ENCODE measurements at places on chromosomes 6 and 20.
A peak's percentile ranks its signal among the peaks of the same experiment; 100 is the strongest.

DNA sequence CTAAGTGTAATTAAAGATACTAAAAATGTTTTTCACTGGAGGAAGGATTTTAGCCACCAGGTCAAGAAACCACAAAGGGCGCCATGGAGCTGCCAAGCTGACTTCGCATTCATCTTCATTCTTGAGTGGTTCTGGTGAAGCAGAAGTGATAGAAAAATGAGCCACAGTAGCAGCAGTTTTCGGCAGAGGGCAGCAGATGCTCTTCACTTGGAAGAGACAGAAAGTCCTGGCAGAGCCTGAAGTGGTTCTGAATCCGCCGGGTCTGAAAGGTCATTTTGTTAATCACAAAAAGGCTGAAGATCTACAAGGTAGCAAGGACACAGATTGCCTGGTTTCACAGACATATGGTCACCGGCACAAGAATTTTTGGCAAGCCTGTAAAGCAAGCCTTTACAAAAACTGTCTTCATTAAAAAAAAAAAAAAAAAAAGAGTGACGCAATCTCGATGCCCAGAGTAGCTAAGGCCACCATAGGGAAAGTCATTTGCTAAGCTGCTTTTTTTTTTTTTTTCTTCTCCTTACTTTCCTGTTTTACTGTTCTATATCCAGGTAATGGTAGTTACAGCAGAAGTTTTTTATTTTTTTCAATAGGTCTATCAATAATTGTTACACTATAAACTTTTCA lies 345.1 kb upstream of the AGPAT4 start:
- peak; percentile 75 for DNase-seq

DNA sequence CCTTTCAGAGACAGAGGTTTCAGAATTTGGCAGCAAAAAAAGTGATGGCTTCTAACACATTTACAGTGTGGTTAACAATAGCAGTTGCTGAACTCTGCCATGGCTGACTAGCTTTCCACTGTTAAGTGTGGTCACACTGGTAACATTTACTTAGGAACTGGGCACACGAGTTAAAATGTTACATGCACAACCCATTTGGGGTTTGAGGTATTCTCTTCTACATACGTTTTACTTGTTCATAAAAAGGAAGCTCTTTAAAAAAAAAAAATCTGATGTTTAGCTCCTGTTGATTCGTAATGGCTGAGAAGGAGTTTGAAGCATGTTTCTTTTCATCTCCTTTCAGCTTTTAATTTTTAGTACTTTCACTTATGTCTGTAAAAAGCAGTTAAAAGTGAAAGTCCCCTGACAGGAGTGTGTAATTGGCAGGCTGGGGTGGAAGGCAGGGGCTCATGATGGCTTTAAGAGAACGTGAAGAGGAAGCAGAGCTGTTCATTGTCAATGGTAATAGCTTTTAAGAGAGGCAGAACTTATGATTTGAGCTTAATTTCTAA lies 245.9 kb downstream of the FARS2 start:
- DNase-seq, result no peak

- no peak for DNase-seq
Measured at GRCh38 chr6:101633081-101633480, 239.6 kb downstream of the GRIK2 start.

- DNase-seq, result no peak
Measured at GRCh38 chr20:25048519-25048952, 9.4 kb downstream of the ACSS1 start.

DNA sequence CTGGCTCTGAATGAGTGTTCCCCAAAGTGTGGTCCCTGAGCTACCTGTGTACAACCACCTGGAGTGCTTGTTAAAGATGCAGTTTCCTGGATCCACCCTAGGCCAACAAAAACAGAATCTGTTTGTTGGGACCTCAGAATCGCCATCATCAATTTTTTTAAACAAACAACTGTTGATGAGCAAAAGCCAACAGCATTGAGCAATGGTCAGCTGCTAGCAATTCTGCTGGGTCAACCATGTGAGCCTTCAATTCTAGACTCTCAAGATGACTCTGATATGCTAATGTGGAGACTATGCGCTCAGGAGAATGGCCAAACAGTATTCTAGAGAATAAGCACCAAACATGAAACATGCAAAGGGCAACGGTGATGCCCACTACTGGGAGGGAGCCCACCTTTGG lies 64.4 kb upstream of the IYD start:
- no peak for DNase-seq

GRCh38 chr6:142728910-142729481 lies 216.0 kb downstream of the HIVEP2 start:
- peak; percentile 20 for DNase-seq

DNA sequence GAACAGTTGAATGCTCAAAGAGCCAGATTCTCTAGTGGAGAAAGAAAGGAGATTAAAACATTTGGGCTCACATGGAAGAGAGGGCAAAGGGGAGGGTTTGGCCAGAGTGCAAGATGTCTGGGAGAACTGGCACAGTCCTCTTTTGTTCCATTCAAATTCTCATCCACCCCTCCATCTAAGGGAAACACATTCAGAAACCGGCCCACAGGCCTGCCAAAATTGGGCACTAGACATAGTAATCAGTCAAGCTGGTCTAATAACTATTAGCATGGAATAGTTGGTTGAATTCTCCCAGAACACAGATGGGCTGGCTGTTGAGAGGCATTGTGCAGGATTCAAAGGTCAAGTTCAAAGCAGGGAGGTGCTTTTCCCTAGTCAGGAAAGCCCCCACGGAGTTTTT lies 341.4 kb upstream of the IRAK1BP1 start:
- DNase-seq, result no peak

DNA sequence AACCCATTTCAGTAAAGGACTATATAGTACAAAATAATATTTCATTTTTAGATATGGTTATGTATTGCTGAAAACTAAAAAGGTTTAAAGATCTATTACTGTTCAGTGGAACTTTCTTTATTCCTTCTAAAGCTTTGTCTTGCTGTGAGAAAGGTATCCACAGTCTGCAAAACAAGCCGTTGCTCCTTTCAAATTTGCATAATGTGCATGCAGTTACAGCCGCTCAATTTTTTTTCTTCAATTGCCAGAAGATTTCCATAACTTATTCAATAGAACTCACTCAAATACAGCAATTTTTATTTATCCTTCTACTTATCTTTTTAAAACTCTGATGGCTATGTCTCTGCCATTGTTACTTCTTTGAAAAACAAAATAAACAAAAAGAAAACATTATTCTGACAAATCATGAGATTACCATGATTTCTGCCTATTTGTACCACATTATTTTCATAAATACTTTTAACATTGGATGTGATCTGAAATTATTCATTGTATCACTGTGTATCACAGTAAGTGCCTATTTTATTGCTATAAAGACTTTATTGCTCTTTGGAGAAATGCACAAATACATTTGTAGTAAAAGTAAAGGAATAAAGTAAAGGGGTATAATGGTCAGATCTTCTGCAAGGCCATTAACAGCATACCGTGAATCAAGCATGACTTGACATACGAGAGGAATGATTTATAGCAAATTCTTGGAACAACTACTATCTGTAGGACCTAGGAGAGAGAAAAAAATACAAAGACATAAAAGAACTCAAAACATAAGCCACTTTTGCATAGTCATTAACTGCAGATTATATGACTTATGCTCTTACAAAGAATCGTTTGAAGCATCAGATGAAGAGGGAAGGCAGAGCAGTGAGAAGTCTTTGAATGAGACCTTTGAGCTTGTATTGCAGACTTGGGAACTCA lies 29.6 kb upstream of the HBS1L start:
- no peak for DNase-seq

DNA sequence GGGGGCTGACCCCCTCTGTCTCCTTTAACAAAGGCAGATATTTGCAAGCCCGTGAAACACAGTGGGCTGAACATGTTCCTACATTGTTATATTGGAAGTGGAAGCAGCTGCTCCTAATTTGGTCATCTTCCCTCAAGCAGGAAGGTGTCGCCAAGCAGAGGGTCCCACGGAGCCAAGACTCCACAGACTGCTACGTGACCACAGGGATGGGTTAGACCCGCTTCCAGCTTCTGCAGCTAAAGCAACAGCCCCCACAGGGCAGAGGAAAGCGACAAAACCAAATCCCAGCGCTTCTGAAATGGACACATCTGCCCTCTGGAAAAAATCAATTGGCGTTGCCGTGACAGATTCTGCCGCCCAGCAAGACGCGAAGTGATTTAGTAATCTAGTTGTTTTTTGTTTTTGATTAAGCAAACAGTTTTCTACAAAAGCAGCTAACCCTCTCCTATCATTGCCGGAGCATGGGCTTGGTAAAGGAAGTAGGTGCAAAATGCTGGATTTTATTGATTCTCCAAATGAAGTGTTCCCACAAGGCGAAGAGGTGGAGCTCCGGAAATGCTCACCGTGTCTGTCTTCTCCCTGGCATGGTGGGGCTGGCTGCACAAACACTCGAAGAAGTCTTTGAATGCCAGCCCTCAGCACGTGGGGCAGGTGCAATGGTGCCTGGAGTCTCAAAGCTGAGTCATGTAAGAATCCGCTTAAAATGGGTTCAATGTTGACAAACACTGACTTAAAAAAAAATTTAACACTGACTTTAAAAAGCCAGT lies 79.4 kb upstream of the FRMD1 start:
- peak; percentile 13 for DNase-seq

- peak; percentile 24 for DNase-seq
Measured at GRCh38 chr20:24337069-24337468, 132.4 kb upstream of the SYNDIG1 start.

GRCh38 chr20:20712004-20712473 lies 405 bp downstream of the RALGAPA2 start:
- DNase-seq, result peak; percentile 11

DNA sequence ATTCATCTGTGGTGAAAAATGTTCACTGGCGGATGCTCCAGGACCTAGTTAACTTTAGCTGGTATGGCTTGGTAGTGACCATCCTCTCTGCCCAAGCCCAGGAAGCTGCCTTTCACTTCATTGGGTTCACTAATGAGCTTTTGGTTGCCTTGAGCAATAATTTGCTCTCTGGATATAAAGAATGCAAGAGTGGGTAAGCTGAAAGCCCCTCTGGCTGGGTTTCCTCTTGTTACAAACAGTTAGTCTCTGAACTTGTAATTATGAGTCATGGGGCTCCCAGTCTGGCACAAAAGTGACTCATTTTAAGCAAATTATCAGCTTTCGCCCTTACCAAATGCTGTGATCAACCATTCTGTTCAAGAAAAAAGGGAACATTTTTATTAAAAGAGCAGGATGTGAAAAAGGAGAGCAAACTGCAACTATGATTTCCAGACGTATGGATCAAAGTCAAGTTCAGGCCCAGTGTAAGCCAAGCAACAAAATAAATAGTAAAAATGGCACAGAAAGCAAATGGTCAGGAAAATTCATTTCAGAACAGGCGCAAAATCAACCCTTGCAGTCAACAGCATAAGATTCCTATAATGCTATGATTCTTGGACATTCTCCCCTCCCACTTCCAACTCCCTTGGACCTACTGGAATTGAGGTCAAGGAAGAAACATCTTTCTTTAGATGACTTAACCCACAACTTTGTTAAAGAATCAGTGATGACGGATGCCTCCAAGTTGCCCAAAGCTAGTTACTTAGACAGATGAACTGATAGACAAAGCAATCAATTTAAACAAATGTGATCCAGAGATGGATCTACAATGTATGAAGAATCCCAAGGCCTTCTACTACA lies 130.0 kb upstream of the KCNK16 start:
- DNase-seq, result peak; percentile 85

DNA sequence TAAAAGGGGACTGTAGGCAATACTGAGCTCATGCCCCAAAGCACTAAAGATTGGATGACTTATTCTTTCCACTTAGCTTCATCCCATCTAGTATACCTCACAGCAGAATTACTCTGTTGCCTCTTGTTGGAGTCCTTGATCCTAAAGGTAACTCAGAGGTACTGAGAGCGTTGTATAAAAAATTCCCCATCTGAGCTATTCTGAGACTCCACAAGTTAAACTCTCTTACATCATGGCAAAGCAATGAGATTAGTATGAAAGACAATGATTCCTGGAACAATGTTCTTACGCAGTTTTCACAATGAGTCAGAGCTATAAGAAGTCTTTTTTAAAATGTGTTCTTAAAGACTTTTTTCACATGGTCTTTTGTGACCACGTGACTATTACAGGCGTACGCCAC lies 370.1 kb downstream of the ADGRB3 start:
- DNase-seq, result no peak

All from fibroblast of lung (primary cell).